ENCODE measurements at places on chromosomes 3 and 15.

DNA sequence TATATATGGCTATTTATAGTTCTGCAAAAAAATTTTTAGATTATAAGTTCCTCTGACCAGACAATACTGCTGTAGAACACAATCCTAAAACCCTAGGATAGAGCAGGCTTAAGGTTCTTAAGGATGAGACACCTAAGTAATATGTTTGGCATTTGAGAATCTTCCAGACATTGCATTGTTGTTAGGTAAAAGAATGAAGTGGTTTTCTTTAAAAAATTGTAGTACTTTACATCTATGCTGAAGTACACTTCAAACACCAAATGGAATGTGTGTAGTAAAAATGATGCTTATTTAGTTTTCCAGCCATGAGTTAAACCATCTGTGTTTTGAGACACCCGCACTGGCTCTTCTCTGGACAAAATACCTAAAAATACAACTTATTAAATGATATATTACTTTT is 857.7 kb downstream of the OTOL1 start:
- no peak for DNase-seq

- DNase-seq: no peak
These were observed 159.2 kb upstream of the SLCO3A1 start for GRCh38 chr15:91694131-91694830.

DNA sequence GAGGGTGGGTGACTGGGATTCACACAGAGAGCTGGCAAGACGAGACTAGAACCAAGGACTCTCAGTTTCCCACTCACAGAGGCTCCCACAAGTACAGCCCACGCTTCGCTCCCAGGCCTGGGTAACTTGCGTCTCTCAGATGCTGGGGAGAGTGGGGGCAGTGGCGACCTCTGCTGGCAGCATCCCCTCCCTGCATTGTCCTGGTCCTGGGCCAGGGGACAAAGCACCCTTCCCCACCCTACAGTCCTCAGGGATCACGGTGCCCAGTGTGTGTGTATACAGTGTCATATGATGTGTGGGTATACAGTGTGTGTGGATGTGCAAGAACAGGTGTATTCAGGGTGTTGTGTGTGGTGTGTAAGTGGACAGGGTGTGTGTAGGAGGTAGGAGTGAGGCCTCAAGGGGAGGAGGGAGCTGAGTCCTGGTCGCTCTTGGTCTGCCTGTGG is 12.8 kb downstream of the VILL start:
- DNase-seq: no peak

DNA sequence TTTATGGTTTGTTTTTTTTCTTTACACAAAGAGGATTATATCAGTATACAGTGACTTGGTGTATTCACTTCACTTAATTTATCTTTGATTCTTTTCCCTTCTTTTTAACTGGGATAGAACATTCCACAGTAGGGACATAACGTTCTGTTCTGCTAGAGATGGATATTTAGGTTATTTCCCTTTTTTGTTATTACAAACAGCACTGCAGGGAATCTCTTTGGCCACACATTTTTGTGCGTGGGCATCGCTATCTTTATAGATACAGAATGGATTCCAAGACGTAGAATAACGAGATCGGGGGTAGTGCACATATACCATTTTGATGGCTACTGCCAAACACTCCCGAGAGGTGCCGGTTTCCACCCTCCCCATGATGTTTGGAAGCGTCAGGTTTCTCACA is 44.8 kb downstream of the PXYLP1 start:
- DNase-seq: no peak

- no peak for DNase-seq
These were observed 8.0 kb downstream of the MCM2 start for GRCh38 chr3:127606086-127606805.

GRCh38 chr3:177378168-177378567 is 180.9 kb upstream of the TBL1XR1 start:
- DNase-seq: no peak

- peak; percentile 38 for DNase-seq
These were observed 79.1 kb upstream of the MEF2A start for GRCh38 chr15:99486371-99487336.

- no peak for DNase-seq
These were observed 177.0 kb downstream of the OR4M2 start for GRCh38 chr15:22257047-22258008.

- DNase-seq: no peak
These were observed 292.7 kb upstream of the PROK2 start for GRCh38 chr3:72077473-72078259.

DNA sequence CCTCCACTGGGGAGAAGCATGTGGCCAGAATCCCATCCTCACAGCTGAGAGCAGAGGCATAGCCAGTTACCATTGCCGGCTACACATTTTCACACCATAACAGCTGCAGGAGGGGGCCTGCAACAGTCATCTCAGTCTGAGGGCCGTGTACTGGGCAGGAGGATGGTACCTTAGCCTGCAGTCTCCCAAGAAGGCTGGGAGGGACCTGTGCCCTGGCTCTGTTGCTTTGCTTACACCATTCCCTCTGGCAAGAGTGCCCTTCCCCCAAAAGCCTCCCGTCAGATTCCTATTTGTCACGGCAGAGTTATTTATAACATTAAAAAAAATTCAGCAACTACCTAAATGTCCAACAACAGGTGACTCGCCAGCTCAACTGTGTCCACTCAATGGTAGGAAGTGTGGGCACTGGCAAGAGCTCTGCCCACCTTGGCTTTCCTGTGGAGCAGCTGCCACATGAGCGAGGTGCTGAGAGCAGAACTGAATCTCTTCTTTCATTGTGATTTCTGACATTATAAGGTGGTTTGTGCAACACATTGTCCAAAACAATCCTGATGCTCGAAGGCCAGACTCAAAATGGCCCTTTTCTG is 4.4 kb downstream of the CAMKV start:
- DNase-seq: no peak

GRCh38 chr3:152738656-152739055 is 96.3 kb upstream of the P2RY1 start:
- no peak for DNase-seq

- DNase-seq: no peak
These were observed 30.9 kb downstream of the RBMS3 start for GRCh38 chr3:29311795-29312194.

GRCh38 chr3:106288781-106289180 is 420.0 kb upstream of the CBLB start:
- no peak for DNase-seq

DNA sequence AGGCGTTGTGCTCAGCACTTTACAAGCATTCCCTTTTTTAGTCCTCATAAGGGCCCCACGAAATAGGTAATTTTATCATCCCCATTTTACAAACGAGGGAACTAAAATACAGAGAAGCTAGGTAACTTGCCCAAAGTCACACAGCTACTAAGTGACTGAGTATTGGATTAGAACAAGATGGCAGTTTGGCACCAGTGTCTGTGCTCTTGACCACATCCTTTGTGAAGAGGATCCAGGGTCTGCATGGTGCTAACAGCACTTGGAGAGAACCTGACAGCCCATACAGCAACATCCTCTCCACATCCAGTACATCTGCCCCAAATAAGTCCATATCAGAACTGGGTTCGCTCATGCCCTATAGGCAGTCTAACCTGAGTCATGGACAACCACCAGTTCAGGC is 21.8 kb upstream of the DAPK2 start:
- no peak for DNase-seq

- no peak for DNase-seq
These were observed 2.9 kb downstream of the SAMD7 start for GRCh38 chr3:169914321-169914720.

DNA sequence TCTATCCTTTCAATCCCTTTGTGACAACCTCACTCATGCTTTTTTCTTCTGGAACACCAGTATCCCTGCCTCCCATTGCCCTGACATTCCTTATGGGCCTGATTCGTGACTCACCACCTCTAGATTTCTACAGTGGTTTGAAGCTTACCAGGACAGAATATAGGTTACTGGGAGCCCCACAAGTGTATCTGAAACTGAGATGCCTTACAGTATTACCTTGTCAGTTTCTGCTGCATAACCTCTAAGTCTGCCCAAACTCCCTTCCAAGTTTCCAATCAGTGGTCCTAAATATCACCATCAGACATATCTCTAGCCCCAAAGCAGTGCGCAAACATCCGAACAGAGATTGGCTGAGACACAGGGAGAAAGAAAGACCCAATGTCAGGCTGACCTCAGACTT is 5.6 kb downstream of the CPB1 start:
- DNase-seq: no peak

GRCh38 chr3:69406163-69406562 is 20.3 kb upstream of the FRMD4B start:
- DNase-seq: no peak

- no peak for DNase-seq
These were observed 265.6 kb upstream of the DCBLD2 start for GRCh38 chr3:99167071-99167470.

- DNase-seq: no peak
These were observed 10.6 kb upstream of the GCSAM start for GRCh38 chr3:112143689-112144088.

DNA sequence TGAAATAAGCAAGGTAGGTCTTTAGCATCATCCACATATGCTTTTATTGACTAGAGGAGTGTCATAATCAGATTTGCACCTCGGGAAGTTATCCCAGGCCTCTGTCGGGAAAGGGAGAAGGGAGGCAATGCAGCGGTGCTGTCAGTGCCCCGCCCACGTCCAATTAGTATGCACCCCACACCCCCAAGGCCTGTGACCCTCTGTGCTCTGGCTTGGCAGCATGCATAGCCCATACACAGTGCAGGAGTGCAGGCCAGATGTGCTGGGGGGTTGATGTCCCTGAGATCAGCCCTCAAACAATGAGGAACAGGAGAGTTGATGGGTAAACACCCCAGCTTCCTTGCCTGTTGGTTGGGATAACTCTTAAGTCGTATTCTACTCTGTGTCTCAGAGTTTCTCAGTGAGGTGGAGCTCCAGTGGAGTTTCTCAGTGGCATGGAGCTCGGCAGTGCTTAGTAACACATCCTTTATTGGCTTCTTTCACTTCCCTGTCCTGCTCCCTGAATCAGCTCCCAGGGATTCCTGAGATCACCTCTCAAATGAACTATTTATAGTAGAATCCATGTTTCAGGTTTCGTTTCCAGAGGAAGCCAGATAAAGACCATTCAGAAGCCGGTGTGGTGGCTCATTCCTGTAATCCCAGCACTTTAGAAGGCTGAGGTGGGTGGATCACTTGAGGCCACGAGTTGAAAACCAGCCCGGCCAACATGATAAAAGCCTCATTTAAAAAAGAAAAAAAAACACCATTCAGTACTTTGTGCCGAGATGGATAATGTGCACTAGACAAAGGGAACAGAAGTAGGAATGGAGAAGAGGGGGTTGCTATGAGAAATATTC is 26.7 kb upstream of the NDUFB4 start:
- DNase-seq: no peak
